ENCODE measurements at places on chromosomes 4 and X.

DNA sequence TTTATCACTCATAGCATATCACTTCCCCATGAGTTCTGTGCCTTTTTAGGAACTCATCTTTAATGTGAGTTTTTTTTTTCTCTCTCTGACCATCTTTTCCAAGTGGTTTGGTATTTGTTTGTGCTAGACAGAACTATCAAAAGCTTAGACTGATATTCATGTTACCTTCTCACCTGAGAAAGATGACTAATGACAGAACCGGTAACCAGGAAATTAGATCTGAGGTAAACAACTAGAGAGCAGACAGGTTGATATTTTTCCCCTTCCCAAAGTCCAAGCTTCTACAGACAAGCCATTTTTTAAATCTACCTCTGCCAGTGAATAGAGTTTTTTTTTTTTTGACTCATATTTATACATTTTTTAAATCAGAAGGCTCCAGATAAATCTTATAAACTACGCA is 17.0 kb upstream of the SRD5A3 start:
- DNase-seq = no peak

DNA sequence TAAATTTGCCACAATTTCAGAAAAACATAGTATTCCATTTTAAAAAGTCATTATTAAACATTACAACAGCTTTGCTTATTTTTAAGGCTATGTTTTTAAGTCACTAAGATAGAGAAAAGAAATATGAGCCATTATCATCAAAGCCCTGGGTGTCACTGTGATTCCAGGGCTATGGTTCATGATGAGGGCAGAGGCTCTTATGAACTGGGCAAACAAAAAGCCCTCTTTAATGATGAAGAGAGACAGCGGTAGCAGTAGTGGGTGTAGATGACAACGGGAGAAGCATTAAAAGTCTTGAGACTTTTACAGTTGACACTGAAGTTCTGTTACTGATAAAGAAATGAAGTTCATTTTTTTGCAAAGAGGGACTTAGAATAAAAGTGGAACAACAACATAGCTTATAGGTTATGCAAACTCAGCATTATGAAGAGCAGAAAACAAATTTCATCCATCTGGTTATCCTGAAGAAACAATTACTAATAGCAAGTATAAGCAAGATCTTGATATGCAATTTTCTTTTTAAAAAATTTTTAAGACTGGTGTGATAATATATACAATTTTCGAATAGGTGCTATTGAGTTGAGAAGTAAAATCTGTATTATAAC is 202.7 kb upstream of the ETNPPL start:
- no peak for DNase-seq

DNA sequence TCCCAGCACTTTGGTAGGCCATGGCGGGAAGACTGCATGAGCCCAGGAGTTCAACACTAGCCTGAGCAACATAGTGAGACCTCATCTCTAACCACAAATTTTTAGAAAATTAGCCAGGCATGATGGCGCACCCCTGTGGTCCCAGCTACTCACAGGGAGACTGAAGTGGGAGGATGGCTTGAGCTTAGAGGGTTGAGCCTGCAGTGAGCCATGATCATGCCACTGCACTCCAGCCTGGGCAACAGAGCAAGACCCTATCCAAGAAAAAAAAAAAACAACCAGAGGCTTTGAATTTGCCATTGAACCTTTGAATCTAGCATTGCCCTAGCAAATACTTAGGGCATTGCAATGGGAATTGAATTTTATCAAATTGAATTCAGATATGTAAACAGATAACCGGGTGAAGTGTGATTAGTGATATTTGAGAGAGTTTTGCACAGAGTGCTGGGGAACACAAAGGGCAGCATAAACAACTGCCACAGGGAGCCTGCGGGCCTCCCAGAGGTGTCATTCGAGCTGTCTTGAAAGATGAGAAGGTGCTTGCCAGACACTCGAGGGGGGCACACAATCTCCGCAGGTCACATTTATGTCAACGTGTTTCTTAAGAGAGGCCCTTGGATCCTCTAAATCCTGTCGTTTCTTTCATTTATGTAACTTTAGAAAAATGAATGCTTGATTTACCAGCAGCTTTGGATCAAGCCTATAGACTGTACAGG is 200.3 kb downstream of the AASDH start:
- no peak for DNase-seq

DNA sequence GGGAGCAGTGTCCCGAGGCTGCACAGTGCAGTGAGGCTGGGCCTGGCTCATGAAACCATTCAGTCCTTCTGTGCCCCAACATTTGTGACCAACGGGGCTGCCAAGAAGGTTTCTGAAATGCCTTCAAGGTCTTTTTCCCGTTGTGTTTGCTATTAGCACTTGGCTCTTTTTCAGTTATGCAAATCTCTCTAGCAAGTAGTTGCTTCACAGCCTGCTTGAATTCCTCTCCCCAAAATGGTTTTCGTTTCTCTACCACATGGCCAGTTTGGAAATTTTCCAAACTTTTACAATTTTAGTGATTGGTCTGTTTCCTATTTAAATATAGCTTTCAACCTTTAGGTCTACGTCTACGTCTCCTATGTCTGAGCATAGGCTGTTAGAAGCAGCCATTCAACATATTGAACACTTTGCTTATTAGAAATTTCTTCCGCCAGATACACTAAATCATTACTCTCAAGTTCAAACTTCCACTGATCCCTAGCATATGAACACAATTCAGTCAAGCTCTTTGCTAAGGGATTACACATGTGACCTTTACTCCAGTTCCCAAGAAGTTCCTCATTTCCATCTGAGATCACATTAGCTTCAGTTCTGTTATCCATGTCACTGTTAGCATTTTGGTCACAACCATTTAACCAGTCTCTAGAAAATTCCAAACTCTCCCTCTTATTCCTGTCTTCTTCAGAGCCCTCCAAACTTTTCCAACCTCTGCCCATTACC is 901.8 kb downstream of the GLUD2 start:
- no peak for DNase-seq

- no peak for DNase-seq
These were observed 14.2 kb downstream of the SEC24D start for GRCh38 chr4:118821590-118822293.

GRCh38 chr4:52932591-52933470 is 70.7 kb downstream of the RASL11B start:
- DNase-seq = no peak

DNA sequence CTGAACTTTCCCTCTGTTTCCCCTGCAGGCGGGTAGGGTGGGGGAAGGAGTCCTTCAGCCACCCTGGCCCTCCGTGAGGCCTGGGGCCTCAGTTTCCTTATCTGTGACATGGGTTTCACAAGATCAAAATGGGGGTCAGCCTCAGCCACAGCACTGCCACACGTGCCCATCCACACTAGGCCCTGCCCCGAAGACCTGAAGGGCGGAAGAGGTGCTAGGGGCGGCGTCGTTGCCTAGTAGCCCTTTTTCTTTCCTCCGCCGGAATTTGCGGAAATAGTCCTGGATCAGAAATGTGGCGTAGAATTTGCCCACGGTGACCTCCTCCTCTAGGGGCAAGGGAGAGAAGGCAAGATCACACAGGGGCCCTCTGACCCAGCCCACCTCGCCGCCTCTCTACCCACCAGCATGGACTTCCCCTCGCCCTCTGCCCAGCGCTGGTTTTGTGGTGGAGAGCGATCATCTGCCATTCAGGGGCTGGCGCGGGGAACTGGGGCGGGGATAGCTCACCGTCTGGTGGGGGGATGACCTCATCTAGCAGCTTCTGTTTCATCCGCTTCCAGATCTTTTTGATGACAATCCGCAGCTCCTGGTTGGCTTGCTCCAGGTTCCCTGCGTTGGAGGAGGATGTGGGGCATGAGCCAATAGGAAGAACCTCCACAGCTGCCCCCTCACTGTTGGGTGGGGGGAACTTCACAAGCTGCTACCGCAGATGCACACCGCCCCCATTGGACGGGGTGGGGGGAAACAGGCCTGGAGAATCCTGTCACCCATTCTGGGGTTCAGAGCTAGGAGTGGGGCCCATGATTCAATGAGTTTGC is 9.7 kb upstream of the SYP start:
- no peak for DNase-seq

DNA sequence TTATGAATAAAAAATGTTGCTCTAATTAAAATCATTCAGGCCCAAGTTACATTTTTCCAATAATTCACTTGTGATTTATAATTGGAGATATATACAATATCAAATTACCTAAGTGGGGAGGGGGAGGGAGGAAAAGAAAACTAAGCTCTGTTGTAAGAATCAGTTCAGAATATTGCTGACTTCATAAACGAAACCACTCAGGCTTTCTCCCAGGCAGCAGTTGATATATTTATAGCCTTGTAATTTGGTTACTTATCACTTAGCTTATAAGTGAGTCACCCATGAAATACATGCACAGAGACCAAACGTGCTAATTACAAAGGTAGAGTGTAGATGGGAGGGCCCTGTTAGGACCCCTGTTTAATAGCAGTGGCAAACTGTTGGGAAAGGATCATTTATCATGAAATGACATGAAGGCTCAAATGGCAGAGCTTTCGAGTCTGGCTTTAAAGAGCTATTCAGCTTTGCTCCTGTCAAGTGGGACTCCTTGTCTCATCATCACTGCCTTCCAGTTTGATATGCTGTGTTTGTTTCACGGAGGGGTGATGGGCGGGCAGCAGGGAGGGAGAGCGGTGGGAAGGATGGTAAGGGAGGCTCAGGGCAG is 105.6 kb upstream of the PGRMC2 start:
- no peak for DNase-seq

- DNase-seq = peak; percentile 11
These were observed 940 bp upstream of the UTP3 start for GRCh38 chr4:70687392-70687791.

GRCh38 chrX:73876911-73877310 is 313.9 kb downstream of the CHIC1 start:
- DNase-seq = no peak

- no peak for DNase-seq
These were observed 31.5 kb downstream of the QDPR start for GRCh38 chr4:17480210-17480927.

DNA sequence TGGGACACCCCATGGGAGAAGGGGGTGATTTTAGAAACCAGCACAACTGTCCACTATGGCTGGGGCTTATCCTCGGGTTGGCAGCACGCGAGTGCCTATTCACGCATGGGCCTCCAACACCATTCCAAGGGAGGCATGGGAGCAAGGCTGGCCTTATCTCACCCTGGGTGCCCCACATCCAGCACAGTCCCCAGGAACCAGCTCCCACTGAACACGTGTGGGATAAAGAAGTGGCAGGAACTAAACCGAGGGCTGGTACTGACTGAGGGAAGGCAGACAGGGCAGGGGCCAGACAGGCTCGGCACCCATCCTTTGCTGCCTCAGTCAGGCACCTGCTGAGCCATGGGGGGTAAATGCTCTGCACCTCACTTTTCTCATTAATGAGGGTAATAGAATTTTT is 43.7 kb upstream of the GPR78 start:
- no peak for DNase-seq

All from effector memory CD8-positive, alpha-beta T cell (primary cell).